ENCODE measurements at places on chromosomes 1 and 21.

- peak; percentile 10 for DNase-seq
Observed at GRCh38 chr1:25107643-25108010, 124.7 kb downstream of the SYF2 start.

DNA sequence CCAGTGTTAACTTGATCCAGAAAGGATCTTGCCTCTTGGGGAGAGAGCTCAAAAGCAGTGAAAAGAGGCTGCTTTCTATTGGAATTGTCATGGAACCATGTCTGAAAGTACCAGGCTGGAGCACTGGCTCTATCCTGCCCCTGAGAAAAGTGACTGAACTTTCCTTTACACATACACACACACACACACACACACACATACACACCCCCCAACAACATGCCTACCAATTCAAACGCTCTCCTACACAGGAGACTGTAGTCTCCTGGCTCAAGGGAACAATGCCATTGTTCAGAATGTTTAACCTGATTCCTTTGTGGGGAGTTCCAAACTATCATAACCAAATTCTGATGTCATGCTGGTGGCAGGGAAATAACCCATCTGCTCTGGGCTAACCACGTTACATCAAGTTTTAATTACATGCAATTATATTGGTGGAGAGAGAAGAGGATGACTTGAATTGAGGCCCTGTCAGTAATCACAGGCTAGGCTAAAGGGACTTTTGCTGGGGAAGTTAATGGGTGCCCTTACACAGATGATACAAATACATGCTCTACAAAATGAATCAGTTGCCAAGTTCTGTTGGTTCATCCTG, 52.3 kb upstream of the DUSP10 start:
- no peak for DNase-seq

DNA sequence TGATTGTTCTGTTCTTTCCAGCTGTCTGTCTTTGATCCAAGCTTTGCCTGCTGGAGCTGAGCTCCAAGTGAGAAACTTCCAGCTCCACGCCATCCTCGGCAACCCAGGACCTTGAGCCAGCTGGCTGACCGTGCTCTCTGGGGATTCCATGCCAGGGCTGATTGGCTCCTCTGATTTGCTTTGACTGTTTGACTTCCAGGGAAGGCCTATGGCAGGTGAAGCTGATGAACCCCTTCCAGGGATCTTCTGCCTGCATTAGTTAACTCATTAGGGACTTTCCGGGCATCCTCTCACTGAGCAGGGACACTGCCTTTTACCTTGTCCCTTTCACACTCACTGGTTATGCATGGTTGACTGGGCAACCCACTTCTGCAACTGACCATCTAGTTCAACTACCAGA, 406.1 kb downstream of the RPS6KC1 start:
- DNase-seq = no peak

DNA sequence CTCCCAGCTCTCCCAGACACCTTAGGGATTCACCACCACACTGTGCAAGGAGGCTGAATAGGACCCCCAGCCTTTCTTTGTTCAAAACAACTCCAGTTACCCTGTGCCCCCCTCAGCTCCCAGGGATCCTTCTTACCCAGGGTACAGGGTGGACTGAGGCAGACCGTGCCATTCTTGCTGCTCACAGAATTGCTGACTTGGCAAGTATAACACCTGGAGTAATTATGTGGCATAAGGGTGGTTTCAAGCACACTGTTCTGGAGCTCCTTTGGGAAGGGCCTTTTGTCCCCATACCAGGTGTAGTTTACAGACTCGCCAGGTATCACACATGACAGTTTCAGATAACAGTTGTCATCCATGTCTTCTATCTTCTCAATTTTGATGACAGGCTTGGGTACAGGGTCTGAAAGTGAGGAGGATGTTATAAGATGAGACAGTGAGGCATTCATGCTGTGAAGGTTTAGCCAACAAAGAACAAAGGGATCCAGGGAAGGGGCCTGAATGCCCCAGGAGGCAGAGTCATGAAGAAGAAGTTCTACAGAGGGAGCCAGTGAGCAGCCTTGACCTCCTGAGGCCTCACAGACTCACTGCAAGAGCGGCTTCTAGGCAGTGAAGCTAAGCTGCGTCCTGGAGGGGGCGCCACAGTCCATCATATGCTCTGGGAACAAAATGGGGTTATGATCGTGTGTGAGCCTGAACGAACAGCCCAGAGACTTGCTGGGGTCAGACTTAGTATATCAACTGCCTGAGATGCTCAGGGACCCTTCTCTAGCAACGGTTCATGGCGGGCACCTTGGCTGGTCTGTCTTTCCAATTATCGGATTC, 30.3 kb downstream of the CD48 start:
- peak; percentile 51 for DNase-seq

DNA sequence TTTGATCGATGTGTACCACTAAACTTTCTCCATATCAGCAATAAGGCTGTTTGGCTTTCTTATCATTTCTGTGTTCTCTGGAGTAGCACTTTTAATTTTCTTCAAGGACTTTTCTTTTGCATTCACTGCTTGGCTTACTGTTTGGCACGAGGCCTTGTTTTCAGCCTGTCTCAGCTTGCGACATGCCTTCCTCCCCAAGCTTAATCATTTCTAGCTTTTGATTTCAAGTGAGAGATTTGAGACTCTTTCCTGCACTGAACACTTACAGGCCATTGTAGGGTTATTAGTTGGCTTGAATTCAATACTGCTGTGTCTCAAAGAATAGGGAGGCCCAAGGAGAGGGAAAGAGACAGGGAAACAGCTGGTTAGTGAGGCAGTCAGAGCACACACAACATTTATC, 120.6 kb upstream of the KCND3 start:
- no peak for DNase-seq

DNA sequence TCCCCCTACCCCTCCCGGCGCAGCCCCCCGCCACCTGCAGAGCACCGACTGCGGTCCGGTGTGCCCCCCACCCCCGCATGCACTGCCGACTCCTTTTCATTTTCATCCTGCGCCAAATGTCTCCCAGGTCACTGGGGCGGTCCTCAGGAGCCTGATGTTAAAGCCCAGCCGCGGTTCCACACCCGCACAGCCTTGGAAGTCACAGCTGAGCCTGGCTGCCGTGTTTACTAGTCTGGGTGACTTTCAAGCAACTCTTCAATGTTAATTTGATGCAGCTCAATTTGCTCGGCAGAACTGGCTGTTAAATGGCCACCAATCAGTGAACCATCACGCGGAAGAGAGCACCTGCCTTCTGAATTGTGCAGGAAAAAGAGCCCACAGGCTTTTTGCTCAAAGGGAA, 27.2 kb downstream of the THAP3 start:
- no peak for DNase-seq
